Neuronal stem cell (in vitro differentiated cells): ENCODE measurements at places on chromosomes 13 and 19.

DNA sequence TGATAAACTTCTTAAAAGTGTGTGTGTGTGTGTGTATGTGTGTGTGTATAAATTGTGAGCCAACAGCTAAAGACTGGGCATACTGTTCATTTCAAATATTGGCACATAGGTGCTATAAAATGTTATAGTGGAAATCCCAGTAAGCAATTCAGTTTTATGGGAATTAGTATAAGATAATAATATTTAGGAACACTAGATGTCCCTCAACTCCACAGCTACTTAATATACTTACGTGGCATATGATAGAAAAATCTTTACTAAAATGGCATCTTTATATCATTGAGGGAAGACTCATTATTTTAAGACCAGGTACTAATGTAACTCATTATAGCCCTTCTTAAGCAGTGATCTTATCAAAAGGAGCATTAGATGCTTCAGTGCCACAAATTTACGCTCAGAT lies 266.2 kb downstream of the MAB21L1 start:
- DNase-seq = no peak

DNA sequence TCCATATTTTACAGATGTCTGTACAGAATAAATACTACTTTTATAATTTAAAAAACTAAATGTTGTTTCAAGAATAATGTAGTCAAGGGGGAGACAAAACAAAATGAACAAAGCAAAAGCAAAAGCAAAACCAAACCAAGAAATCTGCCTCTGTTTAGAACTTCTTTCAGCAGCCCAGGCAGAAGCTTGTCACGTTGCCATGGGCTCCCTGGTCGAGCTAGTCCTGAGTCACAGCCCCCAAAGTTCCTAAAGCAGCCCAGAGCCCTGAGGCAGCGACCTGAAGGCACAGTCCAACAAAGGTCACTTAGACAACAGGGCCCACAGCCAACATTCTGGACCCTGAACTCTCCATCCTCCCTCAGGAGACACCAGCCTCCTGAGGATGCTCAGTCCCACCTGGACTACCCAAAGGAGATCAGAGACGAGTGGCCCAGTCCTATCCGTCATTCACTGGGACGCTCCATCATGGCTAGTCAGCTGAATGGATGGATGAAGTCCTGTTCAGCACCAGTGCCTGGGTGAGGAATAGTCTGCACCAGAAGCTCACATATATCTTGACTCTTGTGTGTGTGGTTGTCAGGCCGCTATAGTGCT lies 41.7 kb downstream of the SIAH3 start:
- DNase-seq = no peak

DNA sequence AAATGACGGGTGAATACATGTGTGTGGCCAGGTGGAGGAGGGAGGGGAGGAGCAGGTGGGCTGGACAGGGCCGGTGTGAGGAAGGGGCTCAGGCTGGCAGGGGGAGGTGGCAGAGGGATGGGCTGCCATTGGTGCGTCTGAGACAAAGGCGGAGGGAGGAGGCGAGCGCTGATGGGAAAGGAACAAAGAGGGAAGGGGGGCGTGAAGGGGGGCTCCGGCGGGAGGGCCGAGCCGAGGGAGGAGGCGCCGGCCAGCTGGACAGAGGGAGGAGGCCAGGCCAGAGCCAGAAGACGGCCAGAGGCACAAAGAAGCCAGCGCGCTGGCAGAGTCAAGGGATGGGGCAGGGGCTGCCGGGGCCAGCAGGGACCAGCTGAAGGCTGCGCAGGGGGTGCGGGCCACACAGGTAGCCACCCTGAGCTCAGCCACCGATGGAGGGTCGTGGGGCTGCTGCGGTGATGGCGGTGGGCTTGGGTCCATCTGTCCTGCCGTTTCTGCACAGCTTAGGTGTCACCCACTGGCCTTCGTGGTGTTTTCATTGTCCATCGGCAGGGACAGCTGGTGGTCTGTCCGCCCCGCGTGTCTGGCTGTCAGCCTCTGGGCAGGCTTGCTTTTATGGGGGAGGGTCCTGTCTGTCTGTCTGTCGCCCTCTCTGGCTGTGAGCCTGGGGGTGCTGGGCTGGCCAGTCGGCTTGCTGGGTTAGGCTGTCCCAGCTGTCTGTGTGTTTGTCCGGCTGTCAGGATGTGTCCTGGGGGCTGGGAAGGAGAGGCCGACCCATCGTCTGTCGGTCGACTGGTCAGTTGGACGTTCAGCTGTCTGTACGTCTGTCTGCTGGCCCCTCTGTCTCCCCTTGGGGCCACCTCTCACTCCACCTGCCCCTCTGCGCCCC lies 2.2 kb downstream of the APC2 start:
- DNase-seq = no peak

DNA sequence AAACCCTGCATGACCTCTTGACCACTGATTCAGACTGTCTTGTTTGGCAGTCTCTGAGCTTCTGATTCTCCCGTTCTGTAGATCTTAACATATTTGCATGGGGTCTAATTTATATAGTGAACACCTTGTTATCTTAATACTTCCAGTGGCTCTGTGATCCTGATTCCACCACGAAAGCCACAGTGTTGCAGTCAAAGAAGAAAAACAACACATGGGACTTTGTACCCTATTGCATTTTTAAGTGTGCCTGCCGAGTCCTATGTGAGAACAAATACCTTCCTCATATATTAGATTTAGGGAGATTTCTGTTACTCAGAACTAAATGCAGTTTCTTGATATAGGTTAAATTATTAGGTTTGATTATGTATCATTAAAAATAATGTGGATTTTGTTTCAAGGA lies 12.3 kb upstream of the ZNF556 start:
- DNase-seq = no peak

DNA sequence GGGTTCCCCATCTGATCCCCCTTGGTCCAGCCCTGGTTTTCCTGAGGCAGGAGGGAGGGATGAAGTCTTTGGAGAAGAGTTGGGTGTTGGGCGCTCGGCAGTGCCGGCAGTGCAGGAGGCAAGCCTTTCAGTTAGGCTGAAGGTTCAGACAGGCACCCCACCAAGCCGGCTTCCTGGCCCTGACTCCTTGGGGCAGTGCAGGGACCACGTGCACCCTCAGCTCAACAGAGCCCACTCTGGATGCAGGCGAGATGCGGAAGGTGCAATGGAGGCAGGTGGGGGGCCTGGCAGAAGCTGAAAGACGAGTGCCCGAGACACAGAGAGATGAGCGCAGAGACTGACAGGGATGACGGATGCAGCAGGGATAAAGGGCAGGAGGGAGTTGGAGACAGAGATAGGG lies 11.1 kb downstream of the MAMSTR start:
- no peak for DNase-seq

GRCh38 chr19:43596842-43597461 lies 557 bp downstream of the ZNF576 start:
- DNase-seq = no peak
